WTC11 (cell line): ENCODE measurements at places on chromosomes 11 and 22.

DNA sequence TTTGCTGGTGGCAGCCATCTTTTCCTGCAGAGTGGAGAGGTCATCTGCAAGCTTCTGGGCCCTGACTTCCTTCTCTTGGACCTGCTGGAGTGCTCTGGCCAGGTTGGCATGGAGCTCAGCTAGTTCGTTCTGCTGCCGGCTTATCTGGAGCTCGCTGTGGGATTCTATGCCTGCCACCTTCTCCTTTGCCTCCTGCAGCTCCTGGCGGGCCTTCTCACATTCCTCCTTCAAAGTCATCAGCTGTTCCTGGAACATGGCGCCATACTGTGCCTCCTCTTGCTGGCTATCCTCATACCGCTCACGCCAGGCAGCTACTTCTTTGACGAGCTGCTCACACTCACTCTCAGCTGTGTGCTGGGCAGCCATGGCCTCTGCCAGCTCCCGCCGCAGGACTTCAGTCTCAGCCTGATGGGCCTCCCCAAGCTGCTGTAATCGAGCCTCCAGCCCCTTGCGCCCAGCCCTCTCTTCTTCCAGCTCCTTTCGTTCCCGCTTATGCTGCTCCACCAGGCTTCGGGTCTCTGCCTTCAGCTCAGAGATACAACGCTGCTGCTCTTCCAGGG lies 16.1 kb downstream of the IL18BP start:
- no peak overlapping the region; the same call in 1 of the 2 replicates for H3K27ac ChIP-seq
- H3K4me1 ChIP-seq, result no peaks in the 10 kb centered on the region
- H3K27me3 ChIP-seq, result no peaks in the 10 kb centered on the region
- H3K36me3 ChIP-seq, result peaks cover 66% of the 10 kb centered on the region
- no peak overlapping the region for H3K4me3 ChIP-seq
- no peak for DNase-seq

DNA sequence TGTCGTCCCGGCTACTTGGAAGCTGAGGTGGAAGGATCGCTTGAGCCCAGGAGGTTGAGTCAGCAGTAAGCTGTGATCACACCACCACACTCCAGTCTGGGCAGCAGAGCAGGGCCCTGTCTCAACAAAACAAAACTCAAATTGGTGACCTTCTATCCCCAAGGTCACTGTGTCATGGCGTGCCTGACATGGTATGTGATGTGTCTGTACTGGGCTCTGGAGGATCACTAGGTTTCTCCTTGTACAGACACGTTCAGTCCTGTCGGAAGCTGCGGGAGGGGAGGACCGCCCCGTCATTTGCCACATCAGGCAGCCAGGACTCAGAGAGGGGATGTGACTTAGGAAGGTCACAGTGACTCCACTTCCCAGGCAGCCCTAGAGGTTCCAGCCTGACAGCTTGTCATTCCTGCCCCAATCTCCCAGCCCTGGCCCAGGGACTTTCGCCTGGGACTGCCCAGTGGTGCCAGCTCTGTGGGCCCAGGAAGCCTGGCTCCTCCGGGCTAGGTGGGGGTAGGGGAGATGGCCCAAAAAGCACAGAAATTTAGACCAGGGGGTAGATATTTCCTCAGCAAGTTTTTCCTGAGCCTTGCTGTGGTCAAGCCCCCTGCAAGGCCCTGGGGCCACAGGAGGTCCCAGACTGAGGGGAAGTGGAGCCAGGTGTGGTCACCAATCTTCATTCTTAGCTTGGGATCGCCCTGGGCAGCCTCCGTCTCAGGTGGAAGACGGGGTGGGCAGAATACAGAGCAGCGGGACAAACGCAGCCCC lies 53.2 kb downstream of the TRIOBP start:
- H3K27me3 ChIP-seq, result peaks cover 17% of the 10 kb centered on the region
- H3K36me3 ChIP-seq, result peaks cover 7% of the 10 kb centered on the region; the same call in 1 of the 2 replicates
- H3K27ac ChIP-seq, result no peak overlapping the region
- no peak for DNase-seq
- H3K4me1 ChIP-seq, result peaks cover 17% of the 10 kb centered on the region
- H3K4me3 ChIP-seq, result no peak overlapping the region

GRCh38 chr11:107276077-107276476 lies 181.5 kb downstream of the CWF19L2 start:
- no peak overlapping the region for H3K4me3 ChIP-seq
- H3K36me3 ChIP-seq, result peaks cover 6% of the 10 kb centered on the region
- no peak overlapping the region for H3K27ac ChIP-seq
- no peak for DNase-seq
- 0 out of 2 replicates have a peak, but pooled peaks cover 2% of the 10 kb centered on the region for H3K4me1 ChIP-seq

DNA sequence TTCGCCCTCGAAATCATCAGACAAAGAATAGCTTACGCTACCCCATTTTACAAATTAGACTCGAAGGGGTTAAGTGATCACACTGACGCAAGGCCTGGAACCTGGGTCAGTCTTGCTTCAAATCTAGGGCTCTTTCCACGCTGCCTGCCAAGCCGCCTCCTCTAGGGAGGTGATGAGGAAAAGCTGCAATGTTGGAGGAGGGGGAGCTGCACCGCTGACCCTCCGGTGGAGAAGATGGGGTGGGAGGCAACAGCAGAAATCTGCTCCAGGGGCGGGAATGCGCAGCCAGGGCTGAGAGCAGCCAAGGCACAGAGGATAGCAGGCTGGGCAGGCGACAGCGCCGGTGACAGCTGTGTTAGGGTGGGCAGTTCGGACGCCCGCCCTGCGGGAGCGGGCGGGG lies 595 bp downstream of the SYVN1 start:
- H3K27me3 ChIP-seq, result no peaks in the 10 kb centered on the region; the same call in 1 of the 2 replicates
- peak overlapping the region; percentile 97 for H3K27ac ChIP-seq
- peak overlapping the region; percentile 98 for H3K4me3 ChIP-seq
- no peak for DNase-seq
- H3K4me1 ChIP-seq, result peaks cover 18% of the 10 kb centered on the region

DNA sequence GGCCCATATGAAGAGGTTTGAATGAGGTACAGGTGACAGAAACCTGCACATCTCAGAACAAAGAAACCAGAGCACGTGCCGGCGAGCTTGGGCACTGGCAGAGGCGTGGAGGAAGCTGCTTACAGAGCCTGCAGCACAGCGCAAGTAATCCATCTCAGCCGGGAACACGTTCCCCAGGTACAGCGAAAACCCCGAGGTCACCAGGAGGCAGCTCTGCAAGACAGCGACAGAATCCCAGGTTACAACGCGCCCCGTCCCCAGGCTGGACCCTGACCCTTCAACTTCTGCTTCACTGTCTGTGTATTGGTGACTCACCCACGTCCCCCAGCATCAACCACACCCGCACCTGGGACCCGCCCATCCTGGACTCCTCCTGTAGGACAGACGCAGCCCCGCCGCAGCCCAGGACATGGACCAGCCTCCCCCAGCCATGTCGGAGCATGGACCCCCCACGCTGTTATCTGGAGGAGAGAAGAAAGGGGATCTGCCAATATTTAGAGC lies 2.2 kb downstream of the MLC1 start:
- no peak overlapping the region for H3K27ac ChIP-seq
- H3K4me1 ChIP-seq, result no peaks in the 10 kb centered on the region; the same call in 1 of the 2 replicates
- no peak for DNase-seq
- H3K4me3 ChIP-seq, result no peak overlapping the region

DNA sequence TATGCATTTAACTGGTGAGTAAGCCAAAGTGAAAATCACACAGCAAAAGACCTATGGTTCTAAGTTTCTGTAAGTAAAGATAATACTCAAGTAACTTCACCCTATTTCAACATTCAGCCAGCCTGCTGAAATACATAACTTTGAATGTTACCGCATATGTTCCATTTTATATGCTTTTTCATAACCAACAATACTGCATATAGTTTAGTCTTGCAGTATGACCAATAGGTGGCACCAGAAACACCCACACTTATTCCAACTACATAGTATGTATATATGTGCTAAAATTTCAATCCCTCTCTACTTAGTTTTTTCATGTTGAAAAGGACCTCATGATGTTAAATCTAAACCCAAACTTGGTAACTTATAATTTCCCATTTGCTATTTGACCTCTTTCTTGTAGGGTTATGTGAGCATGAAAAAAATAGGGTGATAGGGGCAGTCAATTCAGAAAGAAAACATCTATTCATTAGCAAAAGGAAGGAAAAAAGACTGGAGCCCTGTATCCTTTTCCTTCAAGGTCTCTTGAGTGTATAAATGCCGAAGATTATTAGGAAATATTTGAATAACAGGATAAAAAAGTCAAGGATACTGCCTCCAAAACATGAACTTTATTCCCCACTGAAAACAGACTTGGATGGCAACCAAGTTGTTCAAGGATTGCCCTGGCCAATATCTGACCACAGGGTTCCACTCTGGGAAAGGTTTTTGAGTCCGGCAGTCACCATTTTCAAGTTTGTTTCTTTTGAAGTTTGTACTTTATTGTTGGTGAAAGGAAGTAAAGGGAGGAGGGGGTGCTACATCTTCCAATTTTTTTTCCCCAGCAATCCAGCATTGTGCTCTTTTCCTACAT lies 23.8 kb upstream of the FZD4 start:
- H3K27ac ChIP-seq, result no peak overlapping the region
- no peak overlapping the region for H3K4me3 ChIP-seq
- no peaks in the 10 kb centered on the region for H3K27me3 ChIP-seq

GRCh38 chr11:8015753-8016239 lies 28.7 kb downstream of the EIF3F start:
- H3K4me3 ChIP-seq, result peak overlapping the region; percentile 10; the same call in 1 of the 2 replicates
- peaks cover 62% of the 10 kb centered on the region for H3K27me3 ChIP-seq
- no peak overlapping the region for H3K27ac ChIP-seq
- no peak for DNase-seq
- no peaks in the 10 kb centered on the region for H3K36me3 ChIP-seq

- peak overlapping the region; percentile 5; the same call in 1 of the 2 replicates for H3K27ac ChIP-seq
- no peaks in the 10 kb centered on the region for H3K36me3 ChIP-seq
- no peak for DNase-seq
- no peak overlapping the region for H3K4me3 ChIP-seq
- no peaks in the 10 kb centered on the region for H3K27me3 ChIP-seq
Observed at GRCh38 chr22:43263645-43264514, 76.9 kb upstream of the TTLL12 start.

- peaks cover 18% of the 10 kb centered on the region for H3K4me1 ChIP-seq
- no peak overlapping the region for H3K4me3 ChIP-seq
- peaks cover 20% of the 10 kb centered on the region for H3K36me3 ChIP-seq
- no peaks in the 10 kb centered on the region for H3K27me3 ChIP-seq
- H3K27ac ChIP-seq, result no peak overlapping the region; the same call in 1 of the 2 replicates
- peak; percentile 1 for DNase-seq
Observed at GRCh38 chr11:126335463-126335760, 20.1 kb upstream of the ST3GAL4 start.

DNA sequence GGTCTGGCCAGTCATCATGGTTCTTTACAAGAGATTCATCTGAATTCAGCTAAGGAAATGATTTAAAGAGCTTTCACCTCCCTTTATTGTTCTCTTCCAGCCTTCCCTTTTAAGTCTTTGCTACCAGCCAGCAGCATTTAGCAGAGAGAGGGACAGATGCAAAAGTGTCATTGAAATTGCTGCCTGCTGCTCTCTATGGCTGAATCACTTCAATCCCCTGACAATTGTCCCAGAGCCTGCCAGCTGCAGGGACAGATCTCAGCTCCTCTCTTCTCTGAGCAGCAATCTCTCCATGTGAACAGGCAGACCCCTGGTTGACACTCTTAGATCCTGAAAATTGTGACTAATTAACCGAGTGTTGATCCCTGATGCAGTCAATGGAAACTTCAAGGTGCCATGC lies 816.9 kb upstream of the CCDC90B start:
- H3K4me1 ChIP-seq, result peaks cover 9% of the 10 kb centered on the region
- no peak overlapping the region for H3K4me3 ChIP-seq
- DNase-seq, result no peak
- 0 out of 2 replicates have a peak overlapping the region, but pooled peaks have one; percentile 10 for H3K27ac ChIP-seq
- no peaks in the 10 kb centered on the region for H3K36me3 ChIP-seq
- H3K27me3 ChIP-seq, result no peaks in the 10 kb centered on the region

GRCh38 chr11:109745996-109746625 lies 324.1 kb downstream of the C11orf87 start:
- no peak for DNase-seq
- no peak overlapping the region for H3K27ac ChIP-seq
- H3K4me1 ChIP-seq, result no peaks in the 10 kb centered on the region
- H3K27me3 ChIP-seq, result no peaks in the 10 kb centered on the region

DNA sequence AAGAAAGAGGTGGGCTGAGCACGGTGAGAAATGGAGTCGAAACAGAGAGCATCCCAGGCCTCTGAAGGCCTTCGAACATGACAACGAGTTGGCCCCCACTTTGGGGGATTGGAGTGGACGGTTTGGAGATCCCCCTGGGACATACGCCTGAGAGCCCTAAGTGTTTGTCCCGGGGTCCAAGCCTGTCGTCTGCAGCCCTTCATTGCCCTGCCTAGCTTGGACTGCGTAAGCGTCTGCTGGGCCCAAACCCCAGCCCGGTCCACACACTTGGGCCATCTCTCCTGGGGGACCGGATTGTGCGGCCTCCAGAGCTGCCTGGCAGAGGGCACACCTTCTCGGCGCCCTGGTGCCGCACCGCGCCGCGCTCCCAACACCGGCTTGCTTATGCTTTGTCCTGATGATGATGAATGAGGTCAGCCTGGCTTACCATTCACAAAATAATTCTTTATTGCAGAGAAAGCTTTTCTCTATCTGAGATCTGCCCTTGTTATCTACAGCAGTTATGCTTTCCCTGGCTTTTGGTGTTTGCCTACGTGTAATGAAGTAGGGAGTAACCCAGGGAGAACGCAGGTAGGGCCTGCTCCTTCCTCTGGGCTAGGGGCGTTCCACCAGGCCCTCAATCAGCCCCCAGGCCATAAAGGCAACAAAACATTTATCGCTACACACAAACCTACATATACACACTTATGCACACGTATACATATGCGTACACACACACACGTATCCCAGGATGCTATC lies 85.9 kb upstream of the PPARA start:
- peaks cover 75% of the 10 kb centered on the region for H3K27me3 ChIP-seq
- no peaks in the 10 kb centered on the region for H3K36me3 ChIP-seq
- H3K27ac ChIP-seq, result no peak overlapping the region
- no peak overlapping the region for H3K4me3 ChIP-seq
- peak; percentile 7 for DNase-seq
- peaks cover 3% of the 10 kb centered on the region for H3K4me1 ChIP-seq

GRCh38 chr11:86790195-86790725 lies 10.1 kb upstream of the PRSS23 start:
- no peaks in the 10 kb centered on the region for H3K36me3 ChIP-seq
- no peak overlapping the region for H3K4me3 ChIP-seq
- no peak for DNase-seq
- H3K27me3 ChIP-seq, result peaks cover 3% of the 10 kb centered on the region; the same call in 1 of the 2 replicates
- H3K27ac ChIP-seq, result no peak overlapping the region

DNA sequence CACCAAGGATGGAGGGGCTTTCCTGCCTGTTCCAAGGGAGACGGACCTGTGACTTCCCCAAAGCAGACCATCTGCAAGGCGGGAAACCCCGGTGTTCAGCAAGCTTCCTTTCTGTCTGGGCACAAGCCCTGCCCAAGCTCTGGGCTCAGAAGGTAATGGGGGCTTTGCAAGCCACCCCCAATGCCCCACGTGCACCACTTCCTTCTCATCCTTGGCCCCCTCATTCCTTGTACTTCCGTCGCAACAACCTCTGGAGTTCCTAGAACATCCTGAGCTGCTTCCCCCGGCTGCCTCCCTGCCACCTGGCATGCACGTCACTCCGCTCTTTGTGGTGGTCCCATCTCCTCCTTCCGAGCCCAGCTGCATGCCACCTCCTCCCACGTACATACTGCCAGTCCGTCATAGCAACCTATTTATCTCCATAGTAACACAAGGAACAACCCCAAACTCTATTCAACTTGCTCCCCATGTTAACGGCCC lies 3.9 kb downstream of the MYEOV start:
- DNase-seq, result no peak
- H3K4me1 ChIP-seq, result peaks cover 14% of the 10 kb centered on the region
- H3K27ac ChIP-seq, result no peak overlapping the region; the same call in 1 of the 2 replicates
- no peaks in the 10 kb centered on the region for H3K36me3 ChIP-seq
